Prostate gland (tissue), 2 donors: ENCODE measurements at places on chromosomes 3 and 15.

GRCh38 chr3:149886957-149887356, 73.9 kb downstream of the RNF13 start:
- no peak for DNase-seq

GRCh38 chr3:136602818-136603217, 149.4 kb downstream of the STAG1 start:
- DNase-seq, result no peak

- DNase-seq, result no peak
Observed at GRCh38 chr15:92715758-92716157, 60.2 kb upstream of the FAM174B start.

DNA sequence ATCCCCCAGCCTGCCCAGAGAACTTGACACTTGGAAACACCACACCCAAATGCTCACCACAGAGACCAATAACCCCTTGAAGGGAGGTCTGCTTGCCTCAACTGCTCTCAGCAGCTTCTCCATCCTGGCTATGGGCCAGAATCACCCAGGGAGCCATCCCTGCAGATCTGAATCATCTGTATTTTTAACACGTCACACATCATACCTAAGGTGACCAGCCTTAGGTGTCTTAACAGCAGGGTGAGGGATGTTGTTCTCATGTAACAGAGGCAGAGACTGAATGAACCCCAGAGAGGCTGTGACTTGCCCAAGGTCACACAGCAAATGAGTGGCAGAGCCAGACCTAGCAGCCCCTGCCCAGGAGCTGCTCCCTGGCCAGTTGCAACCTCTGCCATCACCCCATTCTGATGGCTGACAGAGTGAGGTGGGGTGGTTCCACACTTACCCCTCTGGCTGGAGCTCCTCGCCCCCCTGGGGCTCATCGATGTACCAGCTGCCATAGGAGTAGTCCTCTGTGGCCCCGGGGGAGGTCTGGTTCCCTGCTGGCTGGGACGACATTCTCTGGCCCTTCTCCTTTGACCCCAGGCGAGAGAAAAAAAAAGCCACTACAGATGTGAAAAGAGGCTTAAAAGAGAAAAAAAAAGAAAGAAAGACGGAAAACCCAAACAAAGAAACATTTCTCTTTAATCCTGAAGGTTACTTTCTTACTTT, 722 bp downstream of the STRA6 start:
- no peak for DNase-seq

DNA sequence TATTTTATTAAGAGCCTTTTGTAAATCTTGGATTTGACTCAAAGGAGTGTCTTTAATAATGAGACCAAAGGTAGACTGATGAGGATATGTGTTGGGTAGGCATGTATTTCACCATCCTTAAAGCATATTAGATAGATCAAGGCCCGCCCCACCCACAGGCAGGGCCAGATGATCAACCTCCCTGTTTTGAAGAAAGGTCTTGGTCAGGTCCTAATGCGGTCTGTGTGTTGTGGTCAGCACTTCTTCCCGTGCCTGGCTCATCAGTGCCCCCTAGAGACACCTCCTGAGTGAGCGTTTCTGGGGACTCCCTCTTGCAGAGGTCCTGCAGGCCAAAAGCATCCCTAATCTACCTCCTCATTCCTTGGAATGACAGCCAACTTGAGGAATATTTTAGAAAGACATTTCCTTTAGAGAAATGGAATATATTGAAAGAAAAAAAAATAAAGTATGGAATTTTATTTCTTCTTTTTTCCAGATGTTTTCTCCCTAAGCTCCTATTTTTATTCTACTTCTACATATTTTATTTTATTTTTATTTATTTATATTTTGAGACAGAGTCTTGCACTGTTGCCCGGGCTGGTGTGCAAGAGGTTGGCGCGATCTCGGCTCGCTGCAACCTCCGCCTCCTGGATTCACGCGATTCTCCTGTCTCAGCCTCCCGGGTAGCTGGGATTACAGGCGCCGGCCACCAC, 6.0 kb downstream of the TM4SF4 start:
- DNase-seq, result peak; percentile 59

GRCh38 chr3:150379469-150379868, 28.6 kb upstream of the TSC22D2 start:
- DNase-seq, result no peak

DNA sequence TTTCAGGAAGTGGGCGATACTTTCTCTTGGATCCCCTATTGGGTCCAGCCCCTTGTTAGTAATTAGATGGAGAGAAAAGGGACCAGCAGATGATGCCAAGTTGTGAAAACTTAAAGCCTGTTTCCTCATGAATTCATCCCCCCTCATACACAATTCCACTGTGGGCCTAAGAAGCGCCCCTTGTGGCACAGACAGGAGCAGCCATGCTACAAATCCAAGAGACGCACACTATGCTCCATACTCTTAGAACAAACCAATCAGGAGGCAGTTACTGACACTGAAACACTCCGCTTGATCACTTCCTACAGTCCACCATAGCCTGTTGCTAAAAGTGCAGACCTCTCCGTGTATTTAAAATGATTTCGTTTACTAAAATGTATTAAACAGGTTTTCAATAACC, 111.3 kb upstream of the ARRDC4 start:
- no peak for DNase-seq

- no peak for DNase-seq
Observed at GRCh38 chr15:94125698-94126097, 105.7 kb upstream of the MCTP2 start.

- no peak for DNase-seq
Observed at GRCh38 chr3:23108451-23109057, 94.6 kb upstream of the UBE2E2 start.

GRCh38 chr15:49843725-49844124, 222.9 kb downstream of the DTWD1 start:
- no peak for DNase-seq

GRCh38 chr3:187136936-187137335, 2.4 kb downstream of the RPL39L start:
- DNase-seq, result no peak

GRCh38 chr3:193870376-193871219, 265.4 kb upstream of the HES1 start:
- no peak for DNase-seq

GRCh38 chr3:114026331-114026730, 30.0 kb downstream of the CCDC191 start:
- no peak for DNase-seq

- DNase-seq, result no peak
Observed at GRCh38 chr3:171266740-171267073, 193.5 kb downstream of the TNIK start.

GRCh38 chr3:123283657-123284398, 82.1 kb downstream of the SEC22A start:
- no peak for DNase-seq

DNA sequence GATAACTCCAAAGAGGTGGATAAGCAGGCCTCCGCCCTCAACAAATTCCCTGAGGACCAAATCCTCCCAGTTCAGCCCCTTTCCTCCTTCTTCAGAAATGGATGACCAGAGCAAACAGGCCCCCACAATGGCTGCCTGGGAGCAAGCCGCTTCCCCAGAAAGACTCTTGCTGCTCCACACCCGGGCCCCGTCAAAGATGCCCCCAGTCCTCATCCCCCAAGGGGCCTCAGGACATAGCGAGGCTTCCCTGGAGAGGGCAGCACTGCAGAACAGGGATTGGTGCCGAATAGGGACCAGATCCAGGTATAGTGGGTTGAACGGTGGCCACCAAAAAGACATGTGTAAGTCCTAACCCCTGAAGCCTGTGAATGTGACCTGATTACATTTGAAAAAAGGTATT, 502.3 kb downstream of the SHQ1 start:
- DNase-seq, result no peak

- DNase-seq, result no peak
Observed at GRCh38 chr3:126126811-126127431, 43.0 kb upstream of the SLC41A3 start.

GRCh38 chr3:52237657-52238172, 1.2 kb downstream of the TWF2 start:
- DNase-seq, result peak; percentile 74

GRCh38 chr15:38504680-38505467, 50.9 kb downstream of the FAM98B start:
- DNase-seq, result no peak

- no peak for DNase-seq
Observed at GRCh38 chr3:152943645-152944044, 108.7 kb downstream of the P2RY1 start.

- DNase-seq, result no peak
Observed at GRCh38 chr3:64144241-64144900, 80.9 kb downstream of the PRICKLE2 start.

DNA sequence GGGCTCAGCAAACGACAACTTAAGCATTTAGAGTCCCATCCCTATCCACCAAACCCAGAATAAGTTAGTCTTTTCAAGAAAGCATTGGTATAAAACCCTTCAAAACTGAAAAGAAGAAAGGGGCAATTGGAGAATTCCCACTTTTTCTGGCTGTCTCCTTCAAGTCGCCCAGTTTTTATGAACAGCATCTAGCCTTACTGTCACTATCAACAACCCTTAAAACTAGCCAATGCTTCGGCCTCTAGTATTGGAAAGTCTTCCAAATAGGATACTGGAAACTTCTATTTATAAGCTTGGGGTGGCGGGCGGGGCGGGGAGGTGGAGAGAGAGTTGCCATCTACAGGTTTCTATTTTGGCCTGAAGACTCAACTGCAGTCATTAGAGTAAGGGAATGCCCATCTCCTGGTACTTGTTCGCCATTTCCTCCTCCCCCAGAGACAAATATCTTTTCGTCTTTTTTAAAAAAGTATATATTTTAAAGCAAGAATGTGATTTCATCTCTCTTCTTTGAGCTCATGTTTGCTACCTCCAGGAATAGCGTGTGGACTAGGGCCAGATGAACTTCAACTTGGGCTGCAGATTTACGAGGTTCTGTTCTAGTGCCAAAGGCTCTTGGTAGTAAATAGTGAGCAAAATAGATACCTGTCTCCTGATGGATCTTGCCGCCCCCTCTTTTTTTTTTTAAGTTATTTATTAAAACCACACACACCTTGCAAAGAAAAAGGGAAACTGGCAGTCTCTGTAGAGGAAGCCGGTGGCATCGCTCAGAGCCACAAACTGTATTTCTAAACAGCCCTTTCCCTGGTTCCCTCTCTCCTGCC, 2.7 kb downstream of the BCL6 start:
- peak; percentile 82 for DNase-seq

GRCh38 chr15:100779331-100780207, 100.1 kb upstream of the ALDH1A3 start:
- peak; percentile 1 for DNase-seq

DNA sequence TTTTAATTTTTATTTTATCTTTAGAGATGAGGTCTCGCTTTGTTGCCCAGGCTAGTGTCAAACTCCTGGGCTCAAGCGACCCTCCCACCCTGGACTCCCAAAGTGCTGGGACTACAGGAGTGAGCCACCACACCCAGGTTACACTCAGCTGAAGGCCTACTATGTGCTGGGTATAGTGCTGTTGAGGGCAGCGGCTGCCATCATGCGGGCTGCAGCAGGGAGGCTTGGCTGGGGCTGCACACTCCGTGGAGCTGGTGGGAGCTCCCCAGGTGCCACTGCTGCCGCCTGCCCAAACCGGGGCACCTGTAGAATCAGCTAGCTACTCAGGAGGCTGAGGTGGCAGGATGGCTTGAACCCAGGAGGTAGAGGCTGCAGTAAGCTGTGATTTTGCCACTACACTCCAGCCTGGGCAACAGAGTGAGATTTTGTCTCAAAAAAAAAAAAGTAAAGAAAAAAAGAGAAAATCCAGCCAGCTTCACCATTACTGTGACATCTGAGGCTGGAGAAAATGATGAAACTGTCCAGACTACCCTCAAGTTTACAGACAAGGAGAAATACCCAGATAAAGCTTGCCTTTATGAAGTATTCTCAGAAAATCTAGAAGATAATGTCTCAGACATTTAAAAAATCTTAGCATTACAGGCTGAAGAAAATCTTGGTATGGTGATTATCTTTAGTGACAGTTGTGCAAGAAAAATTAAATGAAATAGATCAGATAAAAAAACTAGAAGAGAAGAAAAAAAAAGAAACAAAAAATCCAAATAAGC, 42.1 kb downstream of the CRABP1 start:
- DNase-seq, result no peak

DNA sequence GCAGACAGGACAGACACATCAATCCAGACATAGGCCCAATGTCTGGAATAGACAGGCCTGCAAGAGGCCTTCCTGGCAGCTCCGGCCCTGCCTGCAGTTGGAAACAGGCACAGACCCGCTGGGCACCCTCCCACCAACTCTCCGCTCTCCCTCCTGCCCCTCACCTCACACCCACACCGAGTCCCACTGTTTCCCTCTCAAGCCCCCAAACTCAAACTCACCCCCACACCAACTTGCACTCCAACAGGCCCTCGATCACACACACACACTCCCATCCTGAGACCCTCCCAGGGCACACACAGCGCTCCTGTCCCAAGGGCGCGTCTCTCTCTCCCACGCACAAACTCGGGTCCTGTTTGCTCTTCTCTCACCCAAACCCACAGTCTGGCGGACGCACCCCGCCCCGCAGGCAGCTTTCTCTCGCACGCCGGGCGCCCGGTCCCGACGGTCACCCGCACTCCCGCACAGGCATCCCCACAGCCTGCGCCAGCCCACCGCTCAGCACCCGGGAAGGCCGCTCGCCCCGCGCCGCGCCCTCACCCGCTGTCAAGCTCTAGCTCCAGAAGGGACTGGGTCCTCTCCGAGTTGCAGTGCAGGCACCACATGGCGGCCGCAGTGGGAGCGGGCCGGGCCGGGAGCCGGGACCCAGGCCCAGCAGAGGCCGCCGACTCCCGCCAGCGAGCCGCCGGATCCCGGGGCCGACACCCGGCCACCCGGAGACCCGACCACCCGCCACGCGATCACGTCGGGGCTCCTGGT, 106.2 kb downstream of the IQSEC1 start:
- no peak for DNase-seq

DNA sequence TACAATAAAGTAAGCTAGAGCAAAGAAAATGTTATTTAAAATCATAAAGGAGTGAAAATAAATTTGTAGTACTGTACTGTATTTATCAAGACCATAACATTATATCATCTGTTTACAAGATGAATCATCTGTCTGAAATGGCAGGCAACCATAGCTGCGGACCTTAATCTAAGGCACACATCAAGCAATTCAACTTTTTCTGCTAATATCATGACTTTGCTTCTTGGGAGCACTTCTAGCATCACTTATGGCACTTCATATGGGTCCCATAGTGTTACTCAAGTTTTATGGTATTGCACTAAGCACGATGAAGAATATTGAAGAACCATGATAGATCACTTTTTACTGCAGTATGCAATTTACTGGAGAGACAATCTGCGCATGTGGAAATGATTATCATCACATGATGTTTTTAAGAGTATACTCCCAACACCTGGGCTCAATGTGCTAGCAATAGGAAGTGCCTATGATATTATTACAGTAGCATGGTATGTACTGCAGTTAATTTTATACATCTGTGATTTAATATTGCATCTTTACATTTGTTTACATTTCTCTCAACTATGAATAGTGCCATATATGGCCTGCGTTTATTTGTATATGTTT, 137.7 kb upstream of the NECTIN3 start:
- no peak for DNase-seq

GRCh38 chr3:97278506-97278905, 464.1 kb downstream of the EPHA6 start:
- DNase-seq, result no peak
